Suprapubic skin (tissue), 4 donors: ENCODE measurements at places on chromosomes 7 and 10. TPM values are rescaled to one million over a fixed set of nuclear protein-coding genes. Genes with fewer than 3 reads are reported as not detected.

DNA sequence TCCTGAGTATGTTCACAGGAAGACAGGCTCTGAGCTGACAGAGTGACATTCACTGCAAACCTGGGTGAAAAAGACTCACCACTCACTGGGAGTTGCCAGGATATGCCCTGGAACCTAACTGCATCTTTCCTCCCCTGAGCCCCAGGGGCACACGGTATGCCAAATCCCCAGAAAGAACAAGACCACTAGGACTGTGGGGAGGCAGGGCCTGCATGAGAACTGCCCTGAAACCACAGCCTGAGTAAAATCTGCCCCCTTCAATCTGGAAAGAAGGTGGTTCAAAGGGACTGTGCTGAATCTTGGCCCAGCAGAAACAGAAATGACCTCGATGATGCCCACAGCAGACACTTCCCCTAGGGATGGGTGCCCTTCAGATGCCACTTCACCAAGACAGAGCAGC is 6.5 kb downstream of the FAM53B start:
- no peak for DNase-seq

DNA sequence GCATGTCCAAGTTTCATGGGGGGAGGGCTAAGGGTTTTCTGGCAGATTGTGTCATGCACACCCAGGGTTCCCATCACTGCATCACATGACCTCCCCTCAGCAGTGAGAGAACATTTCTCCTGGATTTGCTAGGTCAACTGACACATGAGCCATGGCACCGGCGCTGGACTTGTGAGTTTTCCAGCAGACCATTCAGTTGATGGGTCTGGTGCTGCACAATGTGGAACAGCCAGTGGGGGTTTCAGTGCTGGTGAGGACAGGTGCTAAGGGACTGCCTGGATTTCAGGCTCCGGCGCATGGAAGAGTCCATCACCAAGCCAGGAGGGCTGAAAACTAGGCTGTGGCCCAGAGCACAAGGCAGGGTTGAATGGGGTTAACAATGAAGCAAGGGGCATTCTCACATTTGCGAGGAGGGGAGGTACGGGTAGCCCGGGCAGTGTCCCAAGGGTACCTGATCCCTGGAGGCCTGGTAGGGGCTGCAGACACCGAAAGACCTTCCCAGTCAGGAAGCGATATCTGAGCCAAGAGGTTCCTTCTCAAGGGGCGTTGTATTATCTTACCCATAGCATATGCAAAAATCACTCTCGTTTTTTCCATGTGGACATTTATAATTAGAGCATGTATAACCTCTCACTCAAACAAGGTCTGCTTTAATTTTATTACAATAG is 203.0 kb downstream of the TNS3 start:
- no peak for DNase-seq

DNA sequence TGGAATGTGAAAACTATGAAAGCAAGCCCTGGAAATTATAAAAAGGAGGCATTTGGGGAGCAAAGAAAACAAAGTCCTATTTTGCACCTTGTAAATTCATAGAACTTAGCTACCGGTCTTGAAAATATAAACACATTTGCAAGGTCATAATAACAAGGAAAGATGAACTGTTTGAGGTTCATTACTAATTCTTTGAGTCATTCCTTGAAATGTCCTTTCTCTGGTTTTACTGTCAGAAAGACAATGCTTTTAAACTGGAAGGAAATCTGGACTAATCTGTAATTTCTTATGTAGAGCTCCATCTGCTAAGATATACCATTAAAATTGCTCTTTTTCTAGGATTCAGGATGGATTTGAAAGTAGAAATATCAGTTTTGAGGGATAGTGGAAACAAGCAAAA is 1.4 kb downstream of the ERLIN1 start:
- DNase-seq = no peak

DNA sequence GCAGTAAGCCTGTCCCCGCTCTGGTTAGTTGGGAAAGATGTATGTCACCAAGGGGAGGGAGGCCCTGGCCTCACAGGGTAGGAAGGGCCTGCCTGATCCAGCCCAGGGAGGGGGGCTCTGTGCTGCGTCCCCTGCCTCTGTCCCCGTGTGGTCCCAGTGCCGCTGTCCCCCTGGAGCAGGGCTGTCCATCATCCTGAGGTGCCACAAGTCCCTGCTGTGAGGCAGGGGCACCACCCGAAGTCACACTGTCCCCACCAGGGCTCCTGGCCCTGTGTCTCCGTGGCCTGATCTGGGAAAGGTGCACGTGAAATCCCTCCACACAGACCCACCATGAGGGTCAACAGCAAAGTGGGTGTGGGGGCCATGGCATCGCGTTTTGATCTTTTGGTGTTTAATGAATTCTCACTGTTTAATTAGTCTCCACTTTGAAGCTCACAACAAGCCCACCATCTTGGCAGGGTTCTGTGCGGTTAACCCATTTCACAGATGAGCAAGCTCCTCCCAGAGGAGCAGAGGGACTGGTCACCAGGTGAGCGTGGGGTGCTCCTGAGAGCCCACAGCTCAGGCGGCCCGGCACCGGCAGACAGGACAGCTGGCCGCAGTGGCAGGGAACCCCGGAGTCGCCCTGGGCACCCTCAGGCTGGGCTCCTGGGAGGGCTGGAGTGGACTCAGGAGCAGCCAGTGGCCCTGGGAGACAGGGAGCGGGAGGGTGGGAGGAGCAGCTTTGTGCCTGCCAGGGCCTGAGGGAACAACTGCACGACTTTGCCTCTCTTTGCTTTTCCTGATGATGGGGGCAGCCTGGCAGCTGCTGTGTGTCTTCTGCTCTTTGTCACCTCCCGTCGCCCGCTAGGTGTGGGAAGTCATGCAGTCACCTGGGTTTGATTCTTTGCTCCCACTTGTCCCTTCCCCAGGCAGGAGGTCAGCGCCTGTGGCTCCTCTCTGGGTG is 12.0 kb upstream of the CRYGN start:
- peak; percentile 57 for DNase-seq

- DNase-seq = no peak
These were observed 97.4 kb upstream of the PIK3CG start for GRCh38 chr7:106767498-106768323.

DNA sequence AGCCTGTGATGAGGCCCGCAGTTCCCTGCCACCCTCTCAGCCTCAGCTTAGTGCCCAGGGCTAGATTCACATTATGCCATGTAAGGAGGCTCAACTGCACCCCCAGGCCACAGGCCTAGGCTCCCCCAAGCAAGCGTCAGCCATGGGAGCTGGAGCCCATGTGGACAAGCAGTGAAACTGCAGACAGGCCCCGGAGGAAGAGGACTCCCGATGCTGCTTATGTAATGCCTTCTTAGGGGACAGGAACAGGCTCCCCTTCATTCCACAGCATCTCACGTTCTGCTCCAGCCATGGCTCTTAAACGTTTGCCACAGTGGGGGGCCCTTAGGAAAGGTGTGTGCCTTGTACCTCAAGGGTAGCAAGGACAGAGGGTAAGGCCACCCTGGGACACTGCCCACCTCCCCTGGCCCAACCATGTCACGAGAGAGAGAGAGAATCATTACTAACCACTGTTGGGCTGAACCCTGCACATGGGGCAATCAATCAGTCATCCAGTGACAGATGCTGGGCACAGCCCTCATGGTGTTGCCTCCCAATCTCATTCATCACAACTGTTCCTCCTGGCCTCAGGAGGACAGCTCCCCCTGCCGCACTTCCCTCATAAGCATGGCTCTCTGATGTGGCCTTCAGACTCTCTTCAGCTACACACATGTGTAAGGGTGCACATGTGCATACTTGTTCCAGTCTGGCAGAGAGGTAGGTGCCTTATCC is 263.0 kb downstream of the GRID1 start:
- no peak for DNase-seq

DNA sequence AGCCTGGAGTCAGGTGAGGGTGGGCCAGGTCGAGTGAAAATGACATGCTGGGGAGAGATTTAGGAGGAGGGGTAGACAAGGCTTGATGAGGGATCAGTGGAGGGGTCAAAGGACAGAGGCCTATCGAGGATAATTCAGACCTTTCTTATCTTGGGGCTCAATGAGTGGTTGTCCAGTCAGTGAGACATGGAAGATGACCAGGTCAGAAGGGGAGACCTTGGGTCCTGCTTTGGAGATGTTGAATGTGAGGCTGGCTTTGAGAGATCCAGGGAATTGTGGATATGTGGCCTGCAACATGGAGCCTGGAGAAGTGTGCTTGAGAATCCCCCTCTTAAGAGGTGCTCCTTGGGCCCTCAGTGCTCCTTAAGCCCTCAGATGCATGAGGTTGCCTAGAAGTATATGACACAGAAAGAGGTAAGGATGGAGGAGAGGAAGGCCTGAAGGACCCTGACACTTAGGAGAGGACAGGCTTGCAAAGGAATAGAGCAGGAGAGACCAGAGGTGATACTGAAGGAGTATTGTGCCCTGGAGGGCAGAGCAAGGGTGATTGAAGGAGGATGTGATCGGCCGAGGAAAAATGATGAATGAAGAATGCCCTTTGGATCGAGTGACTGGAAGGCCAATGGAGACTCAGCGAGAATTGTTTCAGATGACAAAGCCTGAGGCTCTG is 129.8 kb upstream of the GPR26 start:
- no peak for DNase-seq

DNA sequence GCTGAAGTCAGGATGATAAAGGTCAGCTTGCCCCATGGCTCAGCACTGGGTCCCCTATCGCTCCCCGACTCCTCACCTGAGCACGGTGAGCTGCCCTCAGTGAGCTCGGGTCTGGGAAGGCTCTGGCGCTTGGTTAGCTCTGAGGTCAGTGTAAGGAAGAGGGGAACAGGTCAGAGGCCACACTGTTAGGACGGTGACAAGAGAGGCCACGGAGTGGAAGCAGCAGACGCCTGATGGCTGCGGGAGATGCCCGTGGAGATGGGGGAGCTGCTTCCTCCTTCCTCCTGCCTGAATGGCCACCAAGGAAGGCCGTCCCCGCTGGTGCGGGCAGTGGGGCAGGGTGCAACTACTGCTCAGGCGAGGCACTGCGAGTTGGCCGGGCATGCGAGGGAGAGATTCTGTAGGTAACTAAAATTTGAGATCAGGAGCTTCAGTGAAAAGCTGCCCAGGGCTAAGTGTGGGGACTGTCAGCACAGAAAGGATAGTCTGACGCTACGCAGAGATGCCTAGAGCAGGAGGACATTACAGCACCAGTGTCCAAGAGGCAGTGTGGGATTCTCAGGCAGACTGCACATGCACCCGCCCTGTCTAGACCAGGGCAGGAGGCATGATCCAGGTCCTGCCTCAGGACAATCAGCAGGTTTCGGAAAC is 231.3 kb upstream of the GRB10 start:
- DNase-seq = no peak

DNA sequence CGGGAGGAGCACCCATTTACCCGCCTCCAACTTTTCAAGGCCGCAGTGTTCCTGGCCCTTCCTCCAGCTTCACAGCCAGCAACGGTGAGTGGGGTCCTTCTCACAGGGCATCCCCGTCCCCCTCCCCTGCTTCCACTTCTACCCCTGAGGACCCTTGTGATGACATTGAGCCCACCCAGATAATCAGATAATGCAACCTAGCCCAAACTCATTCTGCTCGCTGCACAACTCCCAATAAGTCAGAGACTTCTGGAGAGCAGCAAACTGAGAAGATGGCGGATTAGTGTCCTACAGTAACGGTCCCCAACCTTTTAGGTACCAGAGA is 74.5 kb downstream of the OAT start:
- no peak for DNase-seq

- peak; percentile 69 for DNase-seq
These were observed 65.4 kb downstream of the CFAP46 start for GRCh38 chr10:132876993-132877431.

DNA sequence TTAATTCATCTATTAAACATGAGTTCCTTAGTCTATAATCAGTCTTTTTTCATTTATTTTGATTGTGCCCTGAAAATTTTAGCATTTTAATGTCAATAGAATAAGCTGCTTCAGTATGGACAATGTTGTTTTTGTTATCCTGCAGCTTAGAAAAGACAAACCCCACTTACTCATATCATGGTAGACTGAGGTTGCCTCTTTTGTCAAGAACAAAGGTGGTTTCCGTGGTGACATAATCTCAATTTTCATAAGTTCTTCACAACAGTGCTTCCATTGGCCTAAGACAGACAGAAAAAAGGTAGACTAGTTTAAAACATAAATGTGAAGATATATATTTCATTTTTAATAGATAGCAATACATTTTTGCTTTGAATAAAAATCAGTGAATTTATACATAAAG is 69.1 kb downstream of the RTKN2 start:
- no peak for DNase-seq

- DNase-seq = no peak
These were observed 25.9 kb downstream of the VAX1 start for GRCh38 chr10:117112220-117112619.

- DNase-seq = peak; percentile 73
These were observed 1.2 kb downstream of the CCDC6 start for GRCh38 chr10:59905066-59905730.

DNA sequence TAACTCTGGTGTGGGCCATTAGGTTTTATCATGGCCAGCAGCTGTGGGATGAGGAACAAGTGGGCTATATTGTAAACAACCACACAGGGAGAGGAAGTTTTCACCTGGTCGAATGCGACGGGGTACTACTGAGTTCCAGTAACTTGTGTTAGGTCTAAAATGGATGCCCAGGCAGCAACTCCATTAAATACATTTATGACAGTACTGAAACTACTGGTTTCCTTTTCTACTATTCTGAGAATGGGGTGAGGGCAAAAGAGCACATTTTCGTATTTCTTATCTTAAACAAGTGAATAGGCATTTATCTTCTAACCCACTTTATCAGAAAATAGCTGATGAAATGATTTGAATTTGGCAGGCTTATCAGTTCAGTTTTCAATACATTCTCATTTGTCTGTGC is 109.7 kb downstream of the C1GALT1 start:
- no peak for DNase-seq

GRCh38 chr10:78401624-78402367 is 368.1 kb downstream of the RPS24 start:
- DNase-seq = peak; percentile 44

DNA sequence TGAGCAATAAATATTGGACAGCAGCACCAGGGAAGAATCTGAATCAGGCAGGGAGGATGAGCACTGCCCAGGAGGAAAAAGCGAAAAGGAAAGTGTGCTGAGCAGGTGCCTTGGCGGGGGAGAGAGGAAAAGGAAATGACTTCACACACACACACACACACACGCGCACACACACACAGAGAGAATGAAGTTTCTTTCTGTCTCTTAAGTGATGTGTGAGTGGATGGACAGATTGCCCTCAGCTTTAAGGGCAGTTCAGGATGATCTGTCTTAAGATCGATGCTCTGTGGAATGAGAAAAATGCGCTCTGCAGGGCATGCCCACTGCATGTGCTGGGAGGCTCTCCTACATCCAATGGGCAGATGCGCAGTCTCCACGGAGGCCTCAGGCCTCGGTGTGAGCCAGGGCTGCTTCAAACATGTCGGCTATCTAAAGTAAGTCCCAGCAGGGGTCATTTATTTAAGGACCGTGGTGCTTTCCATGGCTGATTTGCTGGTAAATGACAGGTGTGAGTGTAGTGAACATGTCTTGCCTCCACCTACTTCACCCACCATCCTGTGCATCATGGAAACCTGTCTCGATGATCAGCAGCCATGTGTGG is 2.5 kb upstream of the ACBD5 start:
- DNase-seq = peak; percentile 60

- DNase-seq = no peak
These were observed 143.5 kb downstream of the INHBA start for GRCh38 chr7:41559426-41559825.

POU6F2 gene
- not detected for total RNA-seq

PROSER2 gene
- 5.6 TPM for total RNA-seq

PDIA4 gene
- 57.1 TPM for total RNA-seq

AKR1E2 gene
- 1.9 TPM for total RNA-seq

ADARB2 gene
- 0.53 TPM for total RNA-seq

FRAT2 gene
- total RNA-seq = 58.0 TPM

NUTM2B gene
- 0.24 TPM for total RNA-seq

STK31 gene
- total RNA-seq = not detected

SOSTDC1 gene
- total RNA-seq = 19.2 TPM

DDC gene
- total RNA-seq = not detected

GHRHR gene
- total RNA-seq = not detected

C10orf62 gene
- total RNA-seq = not detected

PLAU gene
- 8.6 TPM for total RNA-seq
